ENCODE measurements at places on chromosomes 1 and 21.

DNA sequence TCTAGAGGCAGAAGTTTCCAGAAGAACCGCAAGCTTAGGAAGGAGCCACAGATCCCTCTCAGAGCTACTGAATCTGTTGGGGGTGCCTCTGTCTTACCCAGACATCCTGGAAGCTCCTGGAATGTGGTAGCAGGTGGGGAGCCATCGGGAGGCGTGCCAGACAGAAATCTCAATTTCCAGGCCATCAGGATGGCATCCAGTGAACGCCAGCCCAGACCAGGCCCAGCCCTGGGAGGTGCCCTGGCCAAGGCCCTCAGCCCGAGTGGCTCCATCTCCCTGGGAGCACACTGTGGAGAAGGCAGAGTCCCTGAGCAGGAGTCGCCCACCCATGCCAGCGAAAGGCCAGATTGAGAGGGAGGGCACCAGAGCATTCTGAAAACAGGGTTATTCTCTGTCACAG, 2.5 kb downstream of the ABCA4 start:
- no peak for DNase-seq

DNA sequence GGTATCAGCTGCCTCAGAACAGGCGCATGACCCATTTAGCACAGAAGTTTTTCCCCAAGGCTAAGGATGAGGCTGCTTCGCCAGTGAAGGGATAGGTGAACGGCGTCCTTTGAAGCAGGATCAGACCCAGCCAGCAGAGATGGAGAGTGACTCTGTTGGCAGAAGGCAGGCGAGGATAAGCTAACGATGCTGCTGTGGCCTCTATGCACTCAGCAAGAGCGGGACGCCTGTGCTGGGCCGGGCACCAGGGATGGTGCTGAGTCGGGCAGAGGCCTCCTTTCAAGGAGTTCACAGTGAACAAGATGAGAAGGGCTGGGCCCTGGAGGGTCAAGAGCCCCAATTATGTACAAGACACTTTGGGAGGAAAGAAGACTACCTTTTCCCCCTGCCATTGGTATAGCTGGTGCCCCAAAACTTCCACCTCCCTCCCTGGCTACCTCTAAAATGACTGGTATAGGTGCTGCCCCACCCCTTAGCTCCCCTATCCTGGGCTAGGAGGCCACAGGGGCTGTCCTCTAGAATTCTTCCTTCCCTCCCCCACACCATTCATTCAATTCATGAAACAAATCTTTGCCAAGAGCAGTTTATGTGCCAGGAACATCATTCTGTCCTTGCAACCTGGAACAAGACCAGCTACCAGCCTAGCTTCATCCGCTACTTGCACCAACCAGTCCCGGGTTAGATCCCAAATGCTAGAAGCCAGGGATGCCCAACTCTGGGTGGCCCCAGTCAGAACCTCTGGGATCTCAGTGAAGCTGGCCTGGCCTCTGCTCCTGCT, 7.5 kb downstream of the XKR8 start:
- no peak for DNase-seq

GRCh38 chr21:38533887-38534286, 35.6 kb upstream of the ERG start:
- no peak for DNase-seq

- DNase-seq, result no peak
Measured at GRCh38 chr21:38954588-38955004, 148.9 kb downstream of the ETS2 start.

- DNase-seq, result no peak
Measured at GRCh38 chr1:7427605-7428300, 343.3 kb upstream of the VAMP3 start.

GRCh38 chr1:73097917-73098316, 815.6 kb upstream of the NEGR1 start:
- no peak for DNase-seq

DNA sequence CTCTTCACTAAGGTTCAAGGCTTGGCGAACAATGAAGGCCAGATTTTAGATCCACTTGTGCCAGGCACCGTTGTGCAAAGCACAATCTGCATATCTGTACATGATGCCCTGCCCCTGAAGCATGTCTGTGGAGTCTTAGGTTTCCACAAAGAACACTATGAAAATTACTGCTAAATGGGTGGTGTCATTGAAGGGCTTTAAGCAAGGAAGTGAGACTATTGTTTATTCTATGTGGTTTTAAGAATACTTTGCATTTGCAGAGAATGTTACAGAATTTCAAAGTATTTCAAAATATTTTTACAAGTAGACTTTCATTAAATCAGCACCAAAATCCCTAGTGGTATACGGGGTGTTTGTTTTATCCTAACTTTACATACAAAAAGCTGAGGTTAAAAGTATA, 8.8 kb downstream of the TSEN15 start:
- no peak for DNase-seq

Data from sciatic nerve (tissue), 2 donors.